Activated naive CD4-positive, alpha-beta T cell treated with anti-CD3 and anti-CD28 coated beads, Interleukin-2, amount 10 ng/mL, durations not matched to agents 5 hours and 36 hours (primary cell): ENCODE measurements at places on chromosomes 5 and 9. TPM values are rescaled to one million over a fixed set of nuclear protein-coding genes. Genes with fewer than 3 reads are reported as not detected.

The ZNF622 gene
- 27.6 TPM for total RNA-seq

The PAEP gene
- total RNA-seq, result not detected

The FOXD4L4 gene
- total RNA-seq, result 0.19 TPM

The UGT3A2 gene
- not detected for total RNA-seq

The OR1J2 gene
- not detected for total RNA-seq

The BARHL1 gene
- total RNA-seq, result not detected
